Progenitor cell of endocrine pancreas (in vitro differentiated cells): ENCODE measurements at places on chromosomes 6 and 20. TPM values are rescaled to one million over a fixed set of nuclear protein-coding genes. Genes with fewer than 3 reads are reported as not detected.

DNA sequence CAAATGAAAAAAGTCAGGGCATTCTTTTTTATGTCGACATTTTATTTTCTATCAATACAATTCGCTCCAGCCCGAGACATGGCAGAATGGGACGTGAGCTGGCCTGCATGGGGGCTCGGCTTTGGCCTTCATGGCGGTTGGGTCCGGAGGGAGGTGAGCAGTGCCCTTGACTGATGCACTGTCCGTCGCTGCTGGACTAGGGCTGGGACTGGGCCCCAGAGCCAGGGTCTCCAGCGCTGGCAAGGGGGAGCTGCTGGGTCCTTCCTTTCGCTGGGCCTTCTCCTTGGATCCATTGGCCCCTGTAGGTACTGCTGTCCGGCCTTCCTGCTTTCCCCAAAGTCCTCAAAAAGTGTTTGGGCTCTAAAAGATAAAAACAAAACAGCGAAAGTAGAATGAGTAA lies 124.6 kb downstream of the EDN3 start:
- DNase-seq, result no peak
- no peaks in the 10 kb centered on the region for H3K4me1 ChIP-seq
- peaks cover 27% of the 10 kb centered on the region for H3K27me3 ChIP-seq
- H3K27ac ChIP-seq, result no peak overlapping the region

- H3K27ac ChIP-seq, result no peak overlapping the region
- no peak for DNase-seq
- H3K36me3 ChIP-seq, result no peaks in the 10 kb centered on the region
- no peak overlapping the region for H3K4me3 ChIP-seq
These were observed 105.3 kb upstream of the SUPT3H start for GRCh38 chr6:45483021-45483420.

Gene LRRC73
- total RNA-seq, result 1.5 and 1.6 TPM in 2 replicates

- no peak overlapping the region for H3K4me3 ChIP-seq
- no peaks in the 10 kb centered on the region for H3K27me3 ChIP-seq
- peaks cover 3% of the 10 kb centered on the region for H3K4me1 ChIP-seq
- peaks cover 35% of the 10 kb centered on the region for H3K36me3 ChIP-seq
These were observed 119.8 kb downstream of the HUS1B start for GRCh38 chr6:537114-537513.

GRCh38 chr20:17129089-17129488 lies 97.8 kb upstream of the PCSK2 start:
- H3K27ac ChIP-seq, result no peak overlapping the region
- H3K36me3 ChIP-seq, result no peaks in the 10 kb centered on the region
- H3K4me3 ChIP-seq, result no peak overlapping the region
- peaks cover 5% of the 10 kb centered on the region for H3K27me3 ChIP-seq

DNA sequence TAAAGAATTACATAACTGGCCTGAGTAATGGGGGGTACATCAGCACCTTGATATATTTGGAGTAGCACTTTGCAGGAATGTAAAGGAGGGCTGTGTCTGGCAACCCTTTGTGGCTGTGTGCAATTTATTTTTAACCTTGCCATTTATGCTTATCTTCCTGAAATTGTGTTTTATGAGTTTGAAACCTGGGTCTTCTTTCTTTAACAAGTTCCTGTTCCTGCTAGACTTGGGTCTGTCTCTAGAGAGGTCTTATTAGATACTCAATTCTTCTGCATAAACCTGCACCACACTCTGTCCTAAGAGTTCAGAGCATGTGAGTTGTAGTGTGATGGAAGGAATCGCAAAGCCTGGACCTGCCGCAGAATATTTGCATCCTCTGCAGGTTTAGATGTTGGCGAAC lies 181.0 kb downstream of the JARID2 start:
- peaks cover 7% of the 10 kb centered on the region for H3K36me3 ChIP-seq
- H3K4me3 ChIP-seq, result no peak overlapping the region
- DNase-seq, result no peak
- H3K4me1 ChIP-seq, result peaks cover 39% of the 10 kb centered on the region
- no peak overlapping the region for H3K27ac ChIP-seq

Gene SIRPA
- total RNA-seq, result 15.2 and 16.2 TPM in 2 replicates

DNA sequence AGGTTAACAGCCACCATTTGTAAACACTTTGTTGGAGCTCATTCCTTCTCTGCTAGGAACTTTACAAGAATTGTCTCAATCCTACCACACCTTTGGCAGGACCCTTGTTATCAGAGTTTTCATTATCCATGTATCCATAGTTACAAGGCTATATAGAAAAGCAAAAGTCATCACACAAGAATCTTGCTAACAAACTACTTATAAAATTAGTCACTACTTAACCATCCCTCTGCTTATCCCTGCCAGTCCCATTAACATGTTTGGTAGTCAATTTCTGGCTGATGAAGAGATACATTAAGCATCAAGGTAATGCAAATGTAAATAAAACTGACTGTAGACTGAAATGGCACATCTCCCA lies 10.4 kb downstream of the ZSWIM3 start:
- no peak overlapping the region for H3K27ac ChIP-seq
- H3K27me3 ChIP-seq, result no peaks in the 10 kb centered on the region
- no peak overlapping the region for H3K4me3 ChIP-seq
- peaks cover 1% of the 10 kb centered on the region for H3K36me3 ChIP-seq
- DNase-seq, result no peak

DNA sequence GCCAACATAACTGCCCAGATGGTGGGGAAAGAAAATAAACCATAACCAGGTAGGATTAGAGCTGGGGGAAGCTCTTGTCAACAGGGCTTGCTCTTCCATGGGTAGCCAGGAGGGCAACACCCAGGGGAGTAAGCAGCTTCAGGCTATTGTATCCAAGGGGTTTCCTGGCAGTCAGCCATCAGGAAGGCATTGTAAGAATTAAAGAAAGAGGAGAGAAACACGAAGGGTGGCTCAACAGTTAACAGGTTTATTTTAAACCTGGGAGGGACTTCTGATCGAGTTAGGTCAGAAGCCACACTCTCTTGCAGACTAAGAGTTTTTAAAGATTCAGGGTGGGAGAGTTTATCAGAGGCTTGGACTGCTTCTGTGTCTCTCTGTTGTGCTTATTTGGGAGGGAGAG lies 114.2 kb downstream of the QRSL1 start:
- H3K4me3 ChIP-seq, result no peak overlapping the region
- H3K4me1 ChIP-seq, result peaks cover 17% of the 10 kb centered on the region
- DNase-seq, result no peak

GRCh38 chr6:95128947-95129346 lies 448.4 kb upstream of the MANEA start:
- no peak for DNase-seq
- H3K36me3 ChIP-seq, result no peaks in the 10 kb centered on the region
- no peak overlapping the region for H3K4me3 ChIP-seq
- H3K27ac ChIP-seq, result no peak overlapping the region

GRCh38 chr6:12761376-12762115 lies 45.0 kb downstream of the PHACTR1 start:
- peaks cover 27% of the 10 kb centered on the region for H3K27me3 ChIP-seq

DNA sequence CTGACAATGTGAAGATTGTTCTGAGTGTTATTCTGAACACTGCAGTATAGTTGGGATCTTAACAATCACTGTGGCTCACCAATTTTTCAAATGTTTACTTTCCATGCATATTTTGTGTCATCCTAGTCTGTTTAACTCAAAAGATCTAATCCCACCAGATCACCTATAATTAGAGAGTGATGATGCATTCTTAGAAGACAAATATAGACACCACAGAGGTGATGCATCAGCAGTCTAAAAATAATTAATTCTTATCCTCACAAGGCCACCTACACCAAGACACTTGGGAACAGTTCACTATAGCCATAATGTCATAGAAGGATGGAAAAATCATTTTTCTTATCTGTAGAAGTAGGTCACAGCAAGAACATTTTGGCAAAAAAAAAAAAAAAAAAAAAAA lies 154.8 kb downstream of the UBE3D start:
- peaks cover 29% of the 10 kb centered on the region for H3K4me1 ChIP-seq
- H3K27ac ChIP-seq, result no peak overlapping the region
- DNase-seq, result no peak
- no peaks in the 10 kb centered on the region for H3K27me3 ChIP-seq
- H3K4me3 ChIP-seq, result no peak overlapping the region

DNA sequence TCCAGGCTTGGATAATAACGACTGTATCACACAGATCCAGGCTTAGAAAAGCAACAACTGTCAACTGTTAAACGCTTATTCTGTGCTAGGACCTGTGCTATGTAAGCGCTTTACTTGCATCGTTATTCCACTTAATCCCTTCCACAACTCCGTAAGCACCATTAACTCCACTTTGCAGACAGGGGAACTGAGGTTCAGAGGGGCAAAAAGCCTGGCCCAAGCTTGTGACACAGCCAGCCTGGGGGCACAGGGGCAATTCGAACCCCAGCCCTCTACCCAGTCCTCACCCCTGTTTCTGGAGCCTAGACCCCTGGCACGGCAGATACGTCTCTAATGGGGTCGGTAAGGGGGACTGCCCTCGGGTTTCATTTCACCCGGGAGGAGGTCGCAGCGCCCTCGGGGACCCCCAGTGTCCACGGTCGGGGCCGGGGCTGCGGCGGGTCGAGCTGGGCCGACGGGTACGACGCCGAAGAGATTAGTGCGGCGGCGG lies 411 bp downstream of the DSN1 start:
- H3K4me1 ChIP-seq, result peaks cover 7% of the 10 kb centered on the region
- H3K4me3 ChIP-seq, result peak overlapping the region; percentile 94
- H3K36me3 ChIP-seq, result peaks cover 2% of the 10 kb centered on the region
- no peak for DNase-seq

Gene CTSA
- 91.3 and 92.1 TPM in 2 replicates for total RNA-seq

GRCh38 chr20:59774204-59774641 lies 159.2 kb downstream of the SYCP2 start:
- H3K27me3 ChIP-seq, result peaks cover 34% of the 10 kb centered on the region
- no peak for DNase-seq
- H3K27ac ChIP-seq, result no peak overlapping the region
- no peaks in the 10 kb centered on the region for H3K4me1 ChIP-seq

GRCh38 chr6:95819939-95820338 lies 195.8 kb upstream of the FUT9 start:
- no peak overlapping the region for H3K27ac ChIP-seq
- no peak for DNase-seq
- H3K4me1 ChIP-seq, result peaks cover 3% of the 10 kb centered on the region
- no peaks in the 10 kb centered on the region for H3K36me3 ChIP-seq
- H3K4me3 ChIP-seq, result no peak overlapping the region
- peaks cover 2% of the 10 kb centered on the region for H3K27me3 ChIP-seq
